ENCODE measurements at places on chromosomes 1 and 21. TPM values are rescaled to one million over a fixed set of nuclear protein-coding genes. Genes with fewer than 3 reads are reported as not detected.

The CAPN9 gene
- not detected for polyA plus RNA-seq

The PDPN gene
- polyA plus RNA-seq = 4.1 TPM

The DIRAS3 gene
- polyA plus RNA-seq = not detected

The NBPF4 gene
- polyA plus RNA-seq = not detected

The RUNX3 gene
- not detected for polyA plus RNA-seq

The CD5L gene
- polyA plus RNA-seq = not detected

The IL10RB gene
- polyA plus RNA-seq = 1.6 TPM

The PRELP gene
- polyA plus RNA-seq = 0.27 TPM

The PDC gene
- not detected for polyA plus RNA-seq

The THEM4 gene
- polyA plus RNA-seq = 18.7 TPM

The KCNT2 gene
- 3.4 TPM for polyA plus RNA-seq

The CD48 gene
- polyA plus RNA-seq = not detected

The CFHR4 gene
- polyA plus RNA-seq = not detected

The FMN2 gene
- 57.5 TPM for polyA plus RNA-seq

The CYP4Z1 gene
- 4.8 TPM for polyA plus RNA-seq

The SPRR2B gene
- polyA plus RNA-seq = not detected

The C4BPA gene
- polyA plus RNA-seq = not detected

The C1QTNF12 gene
- polyA plus RNA-seq = not detected

The CYP2J2 gene
- polyA plus RNA-seq = 0.52 TPM

The OR2T2 gene
- polyA plus RNA-seq = not detected

The PRKAA2 gene
- 12.6 TPM for polyA plus RNA-seq

The RSRP1 gene
- 77.5 TPM for polyA plus RNA-seq

The PYCR2 gene
- 5.3 TPM for polyA plus RNA-seq

The RAB13 gene
- 2.4 TPM for polyA plus RNA-seq

The UTS2 gene
- polyA plus RNA-seq = not detected

The LCE3E gene
- not detected for polyA plus RNA-seq

The S100A1 gene
- polyA plus RNA-seq = not detected

The WDR64 gene
- polyA plus RNA-seq = not detected

Measured in Purkinje cell (primary cell).